Activated naive CD8-positive, alpha-beta T cell treated with anti-CD3 and anti-CD28 coated beads for 36 hours (primary cell): ENCODE measurements at places on chromosomes 6 and 20. TPM values are rescaled to one million over a fixed set of nuclear protein-coding genes. Genes with fewer than 3 reads are reported as not detected.
A peak's percentile ranks its signal among the peaks of the same experiment; 100 is the strongest.

GRCh38 chr20:53873230-53873604 lies 197.2 kb downstream of the BCAS1 start:
- DNase-seq = no peak

GRCh38 chr6:80254716-80255115 lies 148.2 kb downstream of the BCKDHB start:
- no peak for DNase-seq

DNA sequence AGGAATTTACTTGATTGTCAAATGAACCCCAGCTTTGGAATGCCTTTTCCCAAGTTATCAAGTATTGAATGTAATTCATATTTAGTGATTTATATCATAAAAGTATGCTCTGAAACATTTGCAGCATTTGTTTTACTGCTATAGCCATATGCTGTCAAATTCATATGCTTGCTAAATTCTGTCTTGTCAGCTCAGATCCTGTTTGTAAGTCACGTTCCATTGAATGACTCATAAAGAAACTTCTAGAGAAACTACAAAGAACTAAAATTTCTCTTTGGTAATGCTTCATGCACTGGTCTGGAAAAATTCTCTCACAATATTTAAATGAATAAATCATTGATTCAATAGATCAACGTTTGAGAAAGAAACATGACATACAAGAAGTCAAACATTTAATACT lies 445.9 kb downstream of the PHF3 start:
- no peak for DNase-seq

The EYA2 gene
- not detected for total RNA-seq

- DNase-seq = no peak
Measured at GRCh38 chr6:39812853-39813533, 20.8 kb downstream of the DAAM2 start.

The TBC1D20 gene
- total RNA-seq = 18.6 TPM

The OSER1 gene
- 25.5 TPM for total RNA-seq

The TRIM31 gene
- total RNA-seq = not detected

The GRIK2 gene
- total RNA-seq = not detected

DNA sequence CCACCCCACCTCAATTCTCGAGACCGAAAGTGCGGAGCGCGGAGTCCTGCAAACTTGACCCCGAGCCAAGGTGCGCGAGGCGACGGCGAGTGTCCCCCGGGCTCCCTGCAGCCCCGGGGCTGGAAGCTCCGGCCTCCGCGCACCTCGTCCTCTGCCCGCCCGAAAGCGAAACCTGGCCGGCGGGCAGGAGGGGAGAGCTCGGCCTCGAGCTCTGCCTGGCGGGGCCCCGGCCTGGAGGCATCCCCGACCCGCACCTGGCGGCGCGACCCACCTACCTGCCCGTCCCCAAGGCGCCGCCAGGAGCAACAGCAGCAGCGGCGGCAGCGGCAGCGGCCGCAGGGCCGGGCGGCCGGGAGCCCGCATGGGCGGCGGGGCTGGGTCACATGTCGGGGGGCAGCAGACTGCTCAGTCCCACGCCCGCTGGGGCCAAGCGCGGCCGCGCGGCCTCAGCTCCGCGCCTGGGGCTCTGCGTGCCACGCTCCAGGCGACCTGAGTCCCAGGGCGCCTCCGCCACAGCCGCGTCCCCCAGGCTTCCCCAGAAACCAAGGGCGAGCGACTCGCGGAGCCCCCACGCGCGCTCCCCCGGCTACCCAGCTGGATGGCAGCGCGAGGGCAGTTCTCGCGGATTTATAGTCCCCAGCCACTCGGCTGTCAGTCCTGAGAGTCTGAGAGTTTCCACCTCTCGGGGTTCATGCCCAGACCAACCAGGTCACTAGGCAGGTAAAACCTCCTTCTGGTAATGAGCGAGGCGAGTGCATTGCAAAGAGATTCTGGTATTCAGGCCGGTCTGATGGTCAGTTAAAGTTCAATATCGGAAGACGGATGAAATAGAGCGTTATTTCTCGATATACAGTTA lies at the start of gene IL20RA:
IL20RA (minus strand) TSS at position 600 of the 856 bp plus-strand sequence; CDS start at position 363, 237 bp downstream.
- DNase-seq = peak; percentile 6

The CALHM4 gene
- not detected for total RNA-seq

DNA sequence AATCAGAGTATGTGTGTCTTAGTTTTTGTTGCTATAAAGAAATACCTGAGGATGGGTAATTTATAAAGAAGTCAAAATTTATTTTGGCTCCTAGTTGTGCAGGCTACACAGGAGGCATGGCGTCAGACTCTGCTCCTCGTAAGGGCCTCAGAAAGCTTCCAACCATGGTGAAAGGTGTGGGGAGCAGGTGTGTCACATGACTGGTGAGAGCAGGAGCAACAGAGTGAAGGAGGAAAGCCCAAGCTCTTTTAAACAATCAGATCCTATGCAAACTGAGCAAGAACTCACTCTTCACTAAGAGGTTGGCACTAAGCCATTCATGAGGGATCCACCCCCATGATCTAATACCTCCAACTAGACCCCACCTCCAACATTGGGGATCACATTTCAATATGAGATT lies 1524.3 kb downstream of the HACE1 start:
- DNase-seq = no peak

DNA sequence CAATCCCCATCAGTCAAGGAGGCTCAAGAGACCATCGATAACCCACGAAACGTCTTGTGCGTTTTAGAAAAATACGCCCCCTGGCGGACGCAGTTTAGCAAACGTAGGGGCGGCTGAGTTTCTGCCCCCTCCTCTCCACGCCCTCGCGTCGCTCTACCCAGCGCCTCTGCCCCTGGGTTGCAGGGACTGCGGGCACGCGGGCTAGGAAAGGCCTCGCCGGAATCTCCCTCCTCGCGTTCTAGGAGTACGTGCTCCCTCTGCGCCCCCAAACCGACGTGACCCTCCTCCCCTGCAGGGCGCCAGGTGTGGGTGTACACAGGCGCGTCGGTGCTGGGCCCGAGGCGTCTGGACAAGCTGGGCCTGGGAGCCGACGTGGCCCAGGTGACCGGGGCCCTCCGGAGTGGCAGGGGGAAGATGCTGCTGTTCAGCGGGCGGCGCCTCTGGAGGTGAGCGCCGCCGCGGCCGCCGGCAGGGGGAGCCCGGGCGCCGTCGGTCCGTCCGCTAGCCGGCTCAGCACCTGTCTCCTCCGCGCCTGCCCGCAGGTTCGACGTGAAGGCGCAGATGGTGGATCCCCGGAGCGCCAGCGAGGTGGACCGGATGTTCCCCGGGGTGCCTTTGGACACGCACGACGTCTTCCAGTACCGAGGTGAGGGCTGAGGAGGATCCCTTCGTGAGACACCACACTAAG lies 5.3 kb downstream of the MMP9 start:
- peak; percentile 79 for DNase-seq

- DNase-seq = no peak
Measured at GRCh38 chr6:135423649-135424128, 73.9 kb downstream of the AHI1 start.

DNA sequence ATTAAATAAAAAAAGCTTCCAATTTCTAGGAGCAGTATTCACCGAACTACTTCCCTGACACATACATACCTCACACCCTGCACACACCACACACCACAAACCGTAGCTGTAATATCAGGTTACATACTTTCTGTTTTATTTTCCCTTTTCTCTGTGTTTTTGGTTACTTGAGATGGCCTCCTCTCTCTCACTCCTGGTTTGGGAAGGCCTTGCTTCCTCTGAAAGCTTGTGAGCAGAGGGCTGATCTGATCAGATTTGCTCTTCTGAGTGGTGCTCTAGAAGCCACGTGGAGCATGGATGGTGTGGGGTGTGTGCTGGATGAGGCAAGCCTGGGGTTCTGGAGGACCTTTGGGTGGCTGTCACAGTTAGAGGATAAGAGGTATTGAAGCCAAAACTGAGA lies 20.9 kb downstream of the UTRN start:
- peak; percentile 33 for DNase-seq

DNA sequence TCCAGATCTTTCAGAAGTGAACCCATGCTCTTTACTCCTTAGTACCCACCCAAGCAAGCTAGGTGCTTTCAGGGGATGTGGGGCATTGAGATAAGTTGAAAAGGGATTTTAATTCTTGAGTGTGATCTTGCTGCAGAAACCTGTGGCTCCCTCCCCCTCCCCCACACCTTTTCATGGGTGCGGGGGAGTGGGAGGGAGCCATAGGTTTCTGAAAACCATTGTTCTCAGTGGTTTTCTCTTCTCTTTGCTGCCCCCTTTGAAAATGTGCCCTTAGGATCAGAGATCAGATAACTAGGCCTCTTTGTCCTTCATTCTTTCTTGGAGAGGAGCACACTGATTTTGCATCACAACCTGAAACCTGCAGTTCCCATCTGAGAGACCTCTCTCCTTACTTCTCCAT lies 2.4 kb downstream of the PCSK2 start:
- no peak for DNase-seq

DNA sequence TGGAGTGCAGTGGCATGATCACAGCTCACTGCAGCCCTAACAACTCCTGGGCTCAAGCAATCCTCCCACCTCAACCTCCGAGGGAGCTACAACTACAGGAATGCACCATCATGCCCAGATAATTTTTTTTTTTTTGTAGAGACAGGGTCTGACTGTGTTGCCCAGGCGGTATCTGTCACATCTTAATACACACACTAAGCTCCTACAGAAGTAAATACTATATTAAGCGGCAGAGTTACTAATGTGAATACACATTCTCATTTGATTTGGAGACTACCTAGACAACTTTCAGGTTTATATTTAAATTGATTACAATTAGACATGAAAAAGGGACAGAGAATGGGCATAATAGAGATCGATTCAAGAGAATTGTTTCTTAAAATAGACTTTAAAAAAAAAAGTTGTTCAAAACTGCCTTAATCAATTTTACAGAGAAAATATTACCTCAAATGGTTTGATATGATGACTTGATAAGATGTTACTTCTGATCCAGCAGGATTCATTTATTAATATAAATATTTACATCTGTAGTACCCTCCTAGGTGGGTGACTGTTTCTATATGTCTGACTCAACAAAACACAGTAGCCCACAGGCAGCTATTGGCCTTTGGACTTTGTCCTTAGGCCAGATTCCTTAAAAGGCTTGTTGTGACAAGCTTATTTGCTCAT lies 7.1 kb upstream of the LOC128125822 start:
- no peak for DNase-seq

GRCh38 chr20:24389686-24390085 lies 79.7 kb upstream of the SYNDIG1 start:
- DNase-seq = peak; percentile 16

The CLDN20 gene
- total RNA-seq = not detected

- no peak for DNase-seq
Measured at GRCh38 chr6:160429620-160429895, 81.4 kb downstream of the SLC22A3 start.

GRCh38 chr20:2752567-2753460 lies 47.6 kb downstream of the CPXM1 start:
- peak; percentile 52 for DNase-seq

The C6orf132 gene
- 0.19 TPM for total RNA-seq

GRCh38 chr6:25585225-25585624 lies 66.8 kb upstream of the SCGN start:
- no peak for DNase-seq

The EIF6 gene
- 179 TPM for total RNA-seq

DNA sequence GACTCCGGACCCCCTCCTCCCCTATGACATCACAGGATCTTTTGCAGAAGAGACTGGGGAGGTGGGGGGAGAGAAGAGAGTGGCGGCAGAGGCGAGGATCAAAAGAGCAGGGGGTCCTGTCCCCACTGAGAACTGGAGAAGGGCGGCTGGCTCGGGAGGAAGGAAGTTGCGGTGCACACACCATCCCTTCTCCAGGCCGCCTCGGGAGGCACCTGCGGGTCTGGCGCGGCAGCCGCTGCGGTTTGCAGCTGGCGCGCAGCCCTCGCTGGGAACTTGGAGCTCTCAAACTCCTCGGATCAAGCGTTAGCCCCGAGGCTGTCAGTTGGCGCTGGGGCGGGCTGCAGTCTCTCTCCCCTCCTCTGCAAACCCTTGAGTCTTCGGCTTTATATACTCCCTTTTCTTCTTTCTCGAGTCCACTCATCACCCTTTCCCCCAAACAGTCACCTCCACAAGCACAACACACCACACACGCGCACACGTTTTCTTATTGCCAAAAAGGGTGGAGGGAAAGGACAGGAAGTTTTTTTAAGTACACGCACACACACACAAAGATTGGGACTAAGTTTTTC lies 180.7 kb downstream of the TBXT start:
- no peak for DNase-seq

The NRN1 gene
- total RNA-seq = 10.2 TPM

The TXLNB gene
- total RNA-seq = 0.18 TPM

The KIF6 gene
- total RNA-seq = 0.96 TPM

GRCh38 chr6:71347119-71347518 lies 58.5 kb downstream of the OGFRL1 start:
- no peak for DNase-seq

The FERMT1 gene
- 0.52 TPM for total RNA-seq

DNA sequence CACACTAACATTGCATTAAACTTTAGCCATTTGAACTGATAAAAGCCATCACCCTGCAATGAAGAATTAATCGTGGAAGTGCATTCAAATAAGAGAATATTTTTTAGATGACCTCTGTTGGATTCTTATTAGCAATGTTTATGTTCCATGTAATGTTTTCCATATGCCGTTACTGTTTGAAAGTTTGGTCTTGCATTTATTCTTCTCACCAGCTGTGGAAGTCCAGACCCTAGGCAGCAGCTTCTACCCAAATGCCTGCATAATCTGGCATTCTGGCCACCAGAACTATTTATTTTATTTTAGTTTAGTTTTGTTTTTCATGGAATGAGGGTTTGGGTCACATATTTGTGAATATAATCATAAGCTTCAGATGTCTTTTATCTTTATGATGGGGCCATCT lies 140.4 kb downstream of the SAMD5 start:
- DNase-seq = no peak

DNA sequence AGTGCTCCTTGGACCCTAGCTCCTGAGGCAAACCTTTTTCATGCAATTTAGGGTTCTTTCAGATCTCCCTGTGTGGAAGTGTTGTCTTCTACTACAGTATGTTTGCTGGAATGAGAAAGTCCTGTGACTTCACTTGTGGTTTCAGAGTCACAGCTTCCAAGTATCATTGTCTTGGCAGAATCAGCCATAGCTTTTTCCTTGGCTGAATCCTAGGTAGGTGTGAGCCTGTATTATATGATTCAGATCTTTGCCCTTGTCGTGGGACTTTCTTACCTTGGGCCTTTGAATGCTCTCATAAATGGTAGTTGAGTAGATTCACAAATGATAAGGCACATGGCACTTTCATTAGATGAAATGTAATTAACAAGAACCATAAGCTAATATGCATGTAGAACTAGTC lies 16.5 kb downstream of the CARMIL1 start:
- DNase-seq = no peak

The ZBP1 gene
- total RNA-seq = 0.68 TPM

- no peak for DNase-seq
Measured at GRCh38 chr6:159952289-159953005, 16.4 kb upstream of the IGF2R start.

- DNase-seq = no peak
Measured at GRCh38 chr6:5128351-5128750, 43.2 kb downstream of the PPP1R3G start.

GRCh38 chr20:16222859-16223411 lies 350.3 kb downstream of the KIF16B start:
- DNase-seq = no peak
